H7 (cell line): ENCODE measurements at places on chromosomes 5 and 9.

- DNase-seq = no peak
Observed at GRCh38 chr5:176986280-176986679, 20.3 kb downstream of the UIMC1 start.

DNA sequence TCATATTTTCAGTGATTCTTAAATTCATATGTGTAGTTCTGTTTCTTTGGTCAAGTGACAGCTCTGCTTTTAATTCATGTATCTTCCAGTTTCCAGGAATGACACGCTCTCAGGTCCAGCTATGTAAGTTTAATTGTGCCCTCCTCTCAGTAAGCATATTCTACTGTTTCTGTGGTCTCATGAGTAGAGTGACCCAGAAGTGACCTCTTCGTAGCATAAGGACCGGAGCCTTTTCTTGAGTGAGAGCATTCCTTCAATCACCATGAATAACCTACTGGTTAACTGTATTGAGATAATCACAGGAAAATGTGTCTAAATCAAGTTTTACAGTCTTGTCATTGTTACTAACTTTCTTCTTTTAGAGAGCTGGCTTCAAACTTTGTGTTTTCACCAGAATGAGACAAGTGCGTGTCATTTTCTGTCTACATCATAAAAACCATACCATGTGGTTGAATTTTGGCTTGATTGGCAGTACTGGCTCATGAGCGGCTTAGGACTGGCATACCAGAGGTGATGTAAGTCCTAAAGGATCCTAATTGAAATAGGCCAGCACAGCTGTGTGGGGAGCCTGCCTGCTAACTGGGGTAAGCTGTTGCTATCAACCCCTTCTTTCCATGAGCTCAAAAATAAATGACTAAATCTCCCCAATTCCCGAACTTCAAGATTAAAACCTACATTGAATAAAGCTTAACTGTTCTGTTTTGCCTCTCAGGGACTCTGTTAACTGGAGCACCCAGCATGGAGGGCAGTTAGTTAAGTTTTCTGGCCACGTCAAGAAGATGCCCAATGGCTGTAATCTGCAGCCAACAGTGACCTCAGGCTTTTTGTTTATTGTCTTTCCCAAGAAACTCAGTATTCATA, 4.8 kb downstream of the ADAMTSL1 start:
- no peak for DNase-seq

- DNase-seq = peak; percentile 1
Observed at GRCh38 chr9:11374926-11375325, 762.1 kb upstream of the PTPRD start.

GRCh38 chr5:163635631-163636030, 130.2 kb downstream of the MAT2B start:
- no peak for DNase-seq

DNA sequence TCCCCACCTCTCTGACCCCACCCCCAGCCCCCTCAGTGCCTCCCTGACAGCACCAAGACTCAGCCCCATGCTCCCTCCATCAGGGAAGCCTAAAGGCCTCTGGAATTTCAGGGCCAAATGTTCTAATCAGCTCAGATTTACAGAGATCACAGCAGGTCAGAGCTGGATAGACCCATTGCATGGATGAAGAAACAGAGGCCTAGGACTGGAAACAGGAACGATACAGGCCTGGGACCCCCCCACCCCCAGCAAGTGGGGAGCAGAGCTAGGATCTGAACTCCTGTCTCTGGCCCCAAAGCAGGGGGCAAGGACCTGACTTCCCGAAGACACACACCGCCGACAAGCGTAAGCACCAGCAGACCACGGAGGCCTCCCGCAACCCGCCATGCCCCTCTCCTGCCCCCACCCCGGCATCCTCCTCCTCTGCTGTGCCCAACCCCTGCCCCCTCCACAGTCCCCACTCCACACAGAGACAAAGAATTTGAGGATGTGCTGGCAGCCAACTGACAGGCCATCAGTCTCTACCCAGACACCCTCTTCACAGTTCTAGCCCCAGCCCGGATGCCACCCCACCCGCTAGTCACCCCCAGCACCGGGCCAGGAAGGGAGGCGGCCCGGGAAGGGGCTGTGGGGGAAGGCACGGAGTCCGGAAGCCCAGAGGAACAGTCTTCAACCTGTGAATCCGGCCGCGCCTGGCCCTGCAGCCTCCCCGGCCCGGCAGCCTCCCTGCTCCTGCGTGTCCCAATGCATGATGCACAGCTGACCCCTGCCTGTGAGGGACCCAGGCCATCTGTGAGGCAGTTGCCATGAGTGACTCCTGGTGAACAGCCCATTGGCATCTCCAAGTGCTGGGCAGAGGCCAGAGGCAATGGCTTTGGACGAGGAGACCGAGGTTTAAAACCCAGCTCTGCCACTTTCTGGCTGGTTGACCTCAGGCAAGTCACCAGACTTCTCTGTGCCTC, 31.3 kb downstream of the NDUFA8 start:
- no peak for DNase-seq

DNA sequence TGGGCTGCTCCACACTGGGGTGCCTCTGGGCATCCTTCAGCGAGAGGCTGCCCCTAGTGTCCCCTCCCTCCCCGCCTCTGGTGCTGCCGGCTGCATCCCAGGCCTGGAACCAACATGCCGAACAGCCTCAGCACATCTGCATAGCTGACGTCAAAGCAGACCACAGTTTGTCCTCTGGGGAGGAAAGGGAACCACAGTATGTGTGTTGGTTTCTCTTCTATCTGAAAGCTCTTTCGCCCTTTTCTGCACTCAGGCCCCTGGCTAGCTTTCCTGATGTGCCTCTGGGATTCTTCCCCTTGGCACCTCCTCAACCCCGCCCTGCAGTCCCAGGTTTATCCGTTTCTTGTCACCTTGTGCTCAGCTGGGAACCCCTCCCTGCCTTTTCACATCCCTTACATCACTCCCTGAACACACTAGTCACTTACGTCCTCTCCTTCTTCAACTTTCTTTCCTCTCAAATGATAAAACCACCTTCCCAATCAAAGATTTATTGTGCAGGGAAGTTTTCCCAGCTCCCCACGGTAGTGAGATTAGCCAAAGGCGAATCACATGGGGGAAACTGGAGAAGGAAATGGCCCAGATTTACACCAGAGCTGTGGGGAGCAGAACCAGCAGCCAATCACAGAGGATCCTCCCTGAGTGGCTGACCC, 35.5 kb upstream of the B4GALT1 start:
- DNase-seq = peak; percentile 51
